ENCODE measurements at places on chromosomes 2 and 18.

DNA sequence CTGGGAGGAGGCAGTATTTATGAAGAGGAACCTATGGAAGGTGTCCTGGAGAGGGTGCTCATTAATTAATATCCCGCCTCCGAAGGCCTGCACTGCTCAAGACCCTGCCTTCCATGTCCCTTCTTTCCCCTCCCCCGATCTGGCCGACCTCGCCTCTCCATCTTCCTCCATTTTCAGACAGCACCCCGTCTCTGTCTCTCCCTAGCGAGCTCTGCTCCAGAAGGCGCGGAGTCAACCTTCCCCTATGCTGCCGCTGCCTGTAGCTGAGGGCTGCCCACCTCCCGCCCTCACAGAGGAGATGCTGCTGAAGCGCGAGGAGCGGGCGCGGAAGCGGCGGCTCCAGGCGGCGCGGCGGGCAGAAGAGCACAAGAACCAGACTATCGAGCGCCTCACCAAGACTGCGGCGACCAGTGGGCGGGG, 1.1 kb upstream of the WBP1 start:
- no peak for DNase-seq

- DNase-seq, result no peak
Measured at GRCh38 chr2:161371869-161372268, 44.2 kb upstream of the TBR1 start.

DNA sequence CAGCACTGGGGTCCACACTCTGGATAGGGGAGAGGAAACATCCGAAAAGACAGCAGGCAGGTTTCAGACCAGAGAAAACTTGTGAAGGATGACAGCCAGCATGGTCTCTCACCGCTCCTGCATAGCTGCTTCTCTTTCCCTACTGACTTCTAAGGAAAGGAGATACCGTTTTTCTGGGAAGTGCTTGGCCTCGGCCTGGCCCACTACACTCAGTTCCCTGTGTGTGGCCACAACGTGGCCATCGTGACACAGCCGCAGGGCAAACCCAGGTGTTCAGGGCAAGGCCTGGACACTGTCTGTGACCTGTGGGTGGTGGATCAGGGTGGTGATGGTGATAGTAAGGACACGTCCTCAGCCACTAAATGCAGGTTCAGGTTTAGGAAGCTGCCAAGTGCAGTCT, 34.2 kb upstream of the ACAA2 start:
- DNase-seq, result no peak

DNA sequence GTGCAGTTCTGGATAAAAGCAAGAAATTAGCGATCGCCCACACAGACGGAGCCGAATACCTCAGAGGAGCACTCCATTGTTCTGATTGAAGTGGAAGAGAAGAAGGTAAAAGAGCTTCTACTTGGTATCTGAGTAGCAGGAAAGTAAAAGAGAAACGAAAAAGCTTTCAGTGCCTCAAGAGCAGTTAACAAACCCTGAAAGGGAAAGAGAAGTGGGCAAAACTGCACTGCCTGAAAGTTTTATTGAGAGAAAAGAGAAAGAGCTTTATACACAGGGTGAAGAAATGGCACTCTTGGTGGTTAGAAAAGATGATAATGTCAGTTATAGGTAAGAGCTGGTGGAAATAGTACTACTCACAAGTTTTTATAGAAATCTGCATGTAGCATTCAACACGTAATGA, 192.8 kb downstream of the CDCA7 start:
- no peak for DNase-seq

GRCh38 chr2:43219383-43220228, 6.8 kb downstream of the ZFP36L2 start:
- DNase-seq, result peak; percentile 54

- DNase-seq, result no peak
Measured at GRCh38 chr18:60870261-60871153, 462.7 kb upstream of the CDH20 start.

- DNase-seq, result no peak
Measured at GRCh38 chr2:55314985-55315384, 46.0 kb upstream of the MTIF2 start.

DNA sequence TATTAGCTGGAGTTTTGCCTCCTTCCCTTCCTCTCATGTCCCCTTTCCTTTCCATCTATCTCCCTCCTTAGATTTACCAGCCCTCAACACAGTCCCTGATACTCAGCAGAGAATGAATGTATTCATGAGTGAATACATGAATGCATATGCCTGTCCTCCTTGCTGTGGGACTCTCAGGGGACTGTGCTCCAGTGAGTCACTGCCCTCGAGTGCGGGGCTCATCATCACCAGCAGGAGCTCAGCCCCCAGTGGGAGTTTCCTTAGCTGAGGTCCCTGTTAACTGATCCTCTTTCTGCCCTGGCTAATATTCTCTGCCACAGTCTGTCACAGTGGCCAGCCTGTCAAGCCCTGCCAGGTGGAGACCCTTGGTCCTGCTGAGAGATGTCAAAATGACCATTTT, 104.9 kb upstream of the LHCGR start:
- no peak for DNase-seq

DNA sequence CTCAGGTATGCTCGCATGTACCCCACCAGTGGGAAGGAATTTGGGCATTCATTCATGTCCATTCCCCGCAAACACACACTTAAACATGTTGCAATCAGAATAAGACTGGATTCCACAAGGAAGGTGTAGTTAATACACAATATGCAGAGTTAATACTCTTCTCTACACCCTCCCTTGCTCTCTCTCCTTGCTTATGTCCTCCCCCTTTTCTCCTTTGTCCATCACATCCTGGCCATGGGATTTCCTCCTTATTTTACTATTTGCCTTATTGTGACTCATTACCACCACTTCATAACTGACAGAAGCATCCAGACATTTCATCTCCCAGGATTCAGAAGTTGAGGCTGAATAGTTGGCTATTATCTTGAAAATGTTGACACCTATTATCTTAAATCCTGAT, 473.8 kb upstream of the SPHKAP start:
- DNase-seq, result no peak

DNA sequence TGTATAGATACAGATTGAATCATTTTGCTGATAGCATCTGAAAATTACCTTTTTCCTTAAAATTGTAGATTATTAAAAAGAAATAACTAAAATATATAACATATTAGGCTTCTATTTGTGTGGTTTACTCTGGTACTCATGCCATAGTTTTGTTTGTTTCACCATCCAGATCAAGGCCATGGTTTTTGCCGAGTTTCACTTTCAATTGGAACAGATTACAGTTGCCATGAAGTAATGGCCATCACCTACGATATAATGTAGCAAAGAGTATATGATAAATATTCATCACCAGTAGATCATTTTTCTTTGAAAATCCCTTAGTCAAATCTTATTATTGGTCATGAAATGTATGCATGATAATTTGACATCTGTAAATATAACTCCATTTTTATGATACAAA, 11.9 kb upstream of the DNAH7 start:
- no peak for DNase-seq

- DNase-seq, result no peak
Measured at GRCh38 chr2:100208141-100208770, 65.9 kb upstream of the AFF3 start.

GRCh38 chr18:48986851-48987761, 36.3 kb upstream of the SMAD7 start:
- DNase-seq, result no peak

DNA sequence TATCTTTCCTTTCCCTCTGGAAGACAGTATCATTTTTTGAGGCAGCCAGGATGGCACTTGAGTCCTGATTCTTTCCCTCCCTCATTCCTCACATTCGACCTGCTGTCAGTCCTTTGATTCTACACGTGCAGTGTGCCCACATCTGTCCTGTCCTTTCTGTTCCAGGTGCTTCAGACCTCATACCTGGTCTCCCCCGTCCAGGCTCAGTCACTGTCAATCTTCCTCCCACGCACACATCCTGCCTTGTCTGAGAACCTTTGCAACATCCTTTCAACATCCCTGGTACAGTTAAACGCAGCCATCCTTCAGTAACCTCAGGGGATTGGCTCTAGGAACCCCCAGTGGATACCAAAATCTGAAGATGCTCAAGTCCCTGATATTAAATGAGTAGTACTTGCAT, 10.1 kb downstream of the BCL2 start:
- no peak for DNase-seq

DNA sequence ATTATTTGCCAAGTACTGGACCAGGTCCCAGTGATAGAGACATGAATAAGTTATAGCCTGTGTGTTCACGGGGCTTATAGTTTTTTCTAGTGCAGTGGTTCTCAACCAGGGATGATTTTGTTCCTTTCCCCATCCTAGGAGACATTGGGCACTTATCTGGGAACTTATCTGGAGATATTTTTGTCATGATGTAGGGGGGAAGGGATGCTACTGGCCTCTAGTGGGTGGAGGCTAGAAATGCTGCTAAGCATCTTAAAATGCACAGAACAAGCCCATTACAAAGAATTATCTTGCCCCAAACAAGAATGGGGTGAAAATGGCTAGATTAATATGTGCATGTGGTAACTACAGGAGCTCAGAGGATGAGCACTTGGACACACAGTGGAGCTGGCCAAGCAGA, 75.2 kb downstream of the KLHL29 start:
- no peak for DNase-seq

- DNase-seq, result no peak
Measured at GRCh38 chr2:7725171-7725849, 808.1 kb downstream of the RNF144A start.

DNA sequence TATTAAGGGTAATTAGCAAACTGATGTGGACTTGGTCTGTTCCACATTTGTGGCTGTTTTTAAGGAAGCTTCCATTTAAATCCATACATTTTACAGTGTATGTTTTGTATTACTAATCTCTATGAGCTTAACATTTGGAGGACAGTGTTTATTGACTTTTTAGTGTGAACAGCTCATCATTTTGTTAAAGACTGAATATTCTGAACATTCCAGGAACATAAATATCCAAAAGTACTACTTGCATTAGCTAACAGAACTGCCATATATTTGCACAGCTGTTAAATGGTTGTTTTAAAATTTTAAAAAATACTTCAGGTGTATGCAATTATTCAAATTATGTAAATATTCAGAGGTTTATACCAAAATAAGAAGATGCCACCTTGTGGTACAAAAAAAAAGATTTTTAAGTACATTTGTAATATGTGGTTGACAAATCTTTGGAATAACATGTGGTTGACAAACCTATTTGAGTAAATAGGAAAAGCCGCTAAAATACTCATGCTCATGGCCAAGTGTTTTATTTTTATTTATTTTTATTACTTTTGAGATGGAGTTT, 439.7 kb upstream of the FANCL start:
- DNase-seq, result no peak

DNA sequence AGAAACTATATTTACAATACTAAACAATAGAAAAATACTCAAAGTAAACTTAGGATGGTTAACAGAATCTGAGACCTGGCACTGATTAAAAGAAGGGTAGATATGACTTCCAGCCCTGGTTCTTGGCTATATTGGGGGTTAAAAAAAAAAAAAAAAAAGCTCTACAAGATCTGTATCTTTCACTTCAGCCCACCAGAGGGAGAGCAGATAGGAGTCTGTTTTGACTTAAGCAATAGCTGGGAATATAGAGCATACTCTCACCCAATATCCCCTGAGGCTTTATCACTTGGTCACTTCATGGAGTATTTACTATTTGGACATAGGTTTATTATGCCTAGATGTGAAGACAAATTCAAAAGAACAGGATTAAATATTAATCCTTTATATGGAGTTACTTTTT, 598.9 kb upstream of the LINC00305 start:
- no peak for DNase-seq

GRCh38 chr2:201130524-201131186, 14.7 kb downstream of the CFLAR start:
- DNase-seq, result no peak

GRCh38 chr2:222992137-222992536, 59.9 kb upstream of the KCNE4 start:
- DNase-seq, result no peak

DNA sequence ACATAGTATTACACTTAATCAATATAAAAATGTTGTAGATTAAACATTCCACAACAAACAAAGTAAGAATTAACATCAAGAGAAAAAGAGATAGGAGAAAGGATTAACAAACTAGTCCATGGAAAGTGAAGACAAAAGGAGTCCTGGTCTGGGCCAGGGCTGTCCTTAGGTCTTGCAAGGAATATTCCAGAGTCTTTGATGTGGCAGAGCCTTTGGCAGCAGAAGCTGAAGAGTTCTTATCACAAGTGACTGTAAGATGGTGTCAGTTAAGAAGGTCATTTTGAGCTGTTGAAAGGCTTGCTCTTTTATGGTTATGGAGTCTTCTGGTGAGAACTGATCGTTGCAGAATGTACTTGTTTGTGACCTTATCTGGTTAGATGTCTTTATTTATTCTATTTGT, 127.7 kb upstream of the LRRTM4 start:
- DNase-seq, result no peak

- no peak for DNase-seq
Measured at GRCh38 chr18:35962320-35962719, 10.2 kb upstream of the RMP24 start.

- no peak for DNase-seq
Measured at GRCh38 chr2:111160758-111161157, 40.0 kb downstream of the BCL2L11 start.

DNA sequence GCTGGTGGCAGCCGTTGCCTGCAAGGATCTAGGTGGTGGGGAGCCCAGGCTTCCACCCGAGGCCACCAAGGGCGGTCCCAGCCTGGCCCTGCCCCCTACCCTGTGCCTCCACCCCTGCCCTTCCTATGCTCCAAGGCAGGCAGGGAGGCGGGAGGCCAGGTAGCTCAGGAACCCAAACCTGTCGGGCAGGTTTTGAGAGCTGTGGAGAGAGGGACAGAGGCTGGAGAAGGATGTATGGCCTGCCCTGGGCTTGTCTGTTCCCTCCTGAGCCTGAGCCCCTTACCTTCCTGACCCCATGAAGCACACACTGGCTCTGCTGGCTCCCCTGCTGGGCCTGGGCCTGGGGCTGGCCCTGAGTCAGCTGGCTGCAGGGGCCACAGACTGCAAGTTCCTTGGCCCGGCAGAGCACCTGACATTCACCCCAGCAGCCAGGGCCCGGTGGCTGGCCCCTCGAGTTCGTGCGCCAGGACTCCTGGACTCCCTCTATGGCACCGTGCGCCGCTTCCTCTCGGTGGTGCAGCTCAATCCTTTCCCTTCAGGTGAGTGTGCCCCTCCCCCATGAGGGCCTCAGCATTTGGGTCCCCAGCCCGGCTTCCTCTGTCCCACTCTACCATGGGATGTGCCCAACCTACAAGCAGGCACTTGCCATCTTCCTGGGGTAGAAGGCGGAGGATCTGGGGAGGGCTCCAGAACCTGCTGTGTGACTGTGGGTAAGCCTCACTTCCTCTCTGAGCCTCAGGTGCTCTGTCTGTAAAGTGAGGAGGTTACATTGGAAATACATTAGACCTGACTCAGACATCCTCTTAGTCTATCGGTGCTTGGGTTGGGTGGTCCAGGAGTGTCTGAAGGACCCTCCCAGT, at the start of gene PROM2:
TSS of gene PROM2 (plus strand) at position 159 of the 860 bp plus-strand sequence. CDS start at position 296, 137 bp downstream.
- DNase-seq, result no peak

GRCh38 chr18:28412521-28412920, 235.6 kb upstream of the CDH2 start:
- no peak for DNase-seq

GRCh38 chr18:28267878-28268625, 91.1 kb upstream of the CDH2 start:
- no peak for DNase-seq
